Right kidney (tissue), 9 donors: ENCODE measurements at places on chromosomes 6 and 20.

DNA sequence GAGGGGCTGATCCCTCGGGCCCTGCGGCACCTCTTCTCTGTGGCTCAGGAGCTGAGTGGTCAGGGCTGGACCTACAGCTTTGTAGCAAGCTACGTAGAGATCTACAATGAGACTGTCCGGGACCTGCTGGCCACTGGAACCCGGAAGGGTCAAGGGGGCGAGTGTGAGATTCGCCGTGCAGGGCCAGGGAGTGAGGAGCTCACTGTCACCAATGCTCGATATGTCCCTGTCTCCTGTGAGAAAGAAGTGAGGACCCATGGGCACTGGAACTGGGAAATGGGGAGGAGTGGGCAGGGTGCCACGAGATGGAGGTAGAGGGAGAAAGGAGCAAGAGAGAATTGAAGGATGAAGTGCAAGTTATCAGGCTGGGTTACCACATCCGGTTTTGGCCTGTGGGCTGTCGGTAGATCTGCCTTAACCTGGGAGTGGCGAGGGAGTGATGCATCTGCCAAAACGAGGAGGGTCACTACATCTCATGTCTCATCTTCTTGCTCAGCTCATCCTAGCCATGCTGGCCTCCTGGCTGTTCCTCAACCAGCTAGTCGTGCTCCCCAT is 5.4 kb upstream of the PHF1 start:
- DNase-seq, result no peak

GRCh38 chr6:127514179-127514772 is 4.9 kb downstream of the MTCL3 start:
- no peak for DNase-seq

- DNase-seq, result no peak
These were observed 48.2 kb downstream of the PDYN start for GRCh38 chr20:1945660-1946059.

- DNase-seq, result no peak
These were observed 54.9 kb upstream of the SASH1 start for GRCh38 chr6:148287623-148288333.

DNA sequence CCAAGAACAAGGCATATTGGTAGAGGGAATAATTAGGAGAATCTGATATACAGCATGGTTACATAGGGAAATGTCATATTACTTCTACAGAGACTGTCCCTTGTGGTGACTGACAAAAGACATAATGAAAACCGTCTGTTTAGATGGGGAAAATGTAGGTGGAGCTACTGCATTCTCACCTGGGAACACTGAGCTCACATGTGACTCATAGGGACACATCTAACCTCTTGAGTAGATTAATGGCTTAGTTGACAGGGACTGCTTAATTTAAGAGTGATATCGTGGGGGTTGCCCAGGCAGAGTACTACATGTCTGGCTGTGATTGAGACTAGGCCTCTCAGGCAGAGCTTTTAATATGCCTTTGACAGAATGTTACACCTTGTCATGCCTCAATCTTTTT is 235.3 kb upstream of the ZFP64 start:
- DNase-seq, result no peak

DNA sequence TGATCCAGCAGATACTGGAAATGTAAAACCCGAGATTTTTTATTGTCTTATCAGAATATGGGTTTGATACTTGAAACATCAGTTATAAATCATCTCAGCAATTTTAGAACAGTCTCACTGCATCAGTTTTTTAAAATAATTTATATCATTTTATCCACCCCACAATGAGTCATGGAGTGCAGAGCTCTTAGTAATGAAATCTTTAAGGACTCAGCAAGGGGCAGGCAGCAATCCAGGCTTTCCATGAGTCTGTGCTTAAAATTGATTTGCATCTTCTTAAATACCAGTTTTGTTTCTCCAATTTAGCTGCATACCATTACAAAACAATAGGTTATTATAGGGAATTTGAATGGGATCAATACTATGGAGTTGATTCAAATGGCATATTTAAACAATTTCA is 832.3 kb downstream of the C6orf118 start:
- no peak for DNase-seq

DNA sequence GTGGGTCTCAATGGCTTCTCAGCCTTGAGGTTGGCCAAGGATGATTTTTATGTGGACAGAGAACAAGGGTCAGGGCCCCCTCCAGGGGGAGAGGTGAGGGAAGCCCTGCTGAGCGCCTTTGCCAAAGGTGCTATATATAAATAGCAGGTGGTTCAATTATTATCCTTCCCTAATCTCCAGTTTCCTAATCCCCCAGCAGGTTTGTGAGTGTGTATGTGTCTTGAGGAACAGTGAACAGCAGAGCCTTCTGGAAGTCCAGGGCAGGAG is 3.2 kb upstream of the SIRPA start:
- DNase-seq, result no peak

GRCh38 chr20:4830696-4831095 is 109.0 kb downstream of the PRND start:
- DNase-seq, result no peak

- peak; percentile 81 for DNase-seq
These were observed 2.3 kb downstream of the TUBB start for GRCh38 chr6:30722280-30723112.

- DNase-seq, result no peak
These were observed 3.3 kb downstream of the EZR start for GRCh38 chr6:158815907-158816306.

GRCh38 chr6:63816401-63816981 is 180.9 kb downstream of the PHF3 start:
- no peak for DNase-seq

GRCh38 chr6:13455552-13455966 is 31.8 kb downstream of the GFOD1 start:
- DNase-seq, result no peak

- DNase-seq, result no peak
These were observed 193.8 kb downstream of the CLVS2 start for GRCh38 chr6:123189816-123190215.

- no peak for DNase-seq
These were observed 37.5 kb downstream of the YTHDF1 start for GRCh38 chr20:63178446-63178820.

- no peak for DNase-seq
These were observed 85.6 kb downstream of the TRERF1 start for GRCh38 chr6:42366011-42366705.

DNA sequence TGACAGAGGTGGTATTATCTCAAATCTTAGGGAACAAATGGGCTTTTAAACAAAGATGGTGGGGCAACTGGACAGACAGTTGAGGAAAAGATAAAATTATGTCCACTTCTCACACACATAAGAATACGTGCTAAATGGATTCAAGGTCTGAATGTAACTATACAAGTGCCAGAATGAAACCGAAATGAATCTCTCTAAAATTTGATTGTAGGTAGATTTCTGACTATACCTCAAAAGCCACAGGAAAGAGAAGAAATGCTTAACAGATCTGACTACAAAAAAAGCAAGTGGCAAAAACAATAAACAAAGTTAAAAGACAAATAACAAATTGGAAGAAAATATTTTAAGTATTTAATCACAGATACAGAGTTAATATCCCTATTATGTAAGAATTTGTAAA is 182.7 kb upstream of the OLIG3 start:
- DNase-seq, result no peak

DNA sequence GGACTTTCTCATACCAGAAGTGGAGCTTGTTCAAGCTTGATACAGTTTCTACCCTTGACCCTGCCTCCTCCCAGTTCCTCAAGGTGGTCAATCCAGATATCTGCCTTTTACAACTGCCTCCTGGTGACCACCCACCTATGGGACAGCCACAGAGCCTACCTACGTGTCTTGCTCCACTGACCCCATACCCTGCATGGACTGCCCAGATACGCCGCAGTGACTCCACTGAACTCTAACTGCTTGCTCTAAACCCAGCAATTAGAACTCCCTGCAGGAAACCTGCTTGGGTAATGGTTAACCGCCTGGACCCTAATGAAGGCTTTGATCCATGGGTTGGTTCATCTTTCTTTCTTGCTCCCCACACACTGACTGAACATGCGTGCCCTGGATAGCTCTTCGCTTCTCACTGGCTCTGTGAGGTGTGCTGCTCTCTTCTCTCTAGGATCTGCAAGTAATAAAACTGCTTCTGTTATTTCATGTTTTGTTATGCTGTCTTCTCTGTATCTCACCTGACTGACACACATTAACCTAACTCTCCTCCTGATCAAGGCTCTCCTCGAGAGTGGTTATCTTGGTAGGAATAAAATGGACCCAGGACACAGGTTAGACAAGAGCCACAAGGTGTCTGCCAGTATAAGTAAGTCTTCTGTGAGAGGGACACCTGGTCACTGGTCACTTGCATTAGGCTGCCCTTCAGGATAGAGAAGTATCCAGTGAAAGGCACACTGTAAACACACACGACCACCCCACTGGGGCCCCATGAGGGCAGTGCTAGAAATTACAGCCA is 79.2 kb downstream of the CHD6 start:
- DNase-seq, result peak; percentile 34

GRCh38 chr6:55142610-55143009 is 31.7 kb upstream of the HCRTR2 start:
- no peak for DNase-seq

- peak; percentile 42 for DNase-seq
These were observed 173.9 kb downstream of the LRFN2 start for GRCh38 chr6:40413239-40413638.

GRCh38 chr20:19916531-19917485 is 100.4 kb upstream of the NAA20 start:
- DNase-seq, result no peak

DNA sequence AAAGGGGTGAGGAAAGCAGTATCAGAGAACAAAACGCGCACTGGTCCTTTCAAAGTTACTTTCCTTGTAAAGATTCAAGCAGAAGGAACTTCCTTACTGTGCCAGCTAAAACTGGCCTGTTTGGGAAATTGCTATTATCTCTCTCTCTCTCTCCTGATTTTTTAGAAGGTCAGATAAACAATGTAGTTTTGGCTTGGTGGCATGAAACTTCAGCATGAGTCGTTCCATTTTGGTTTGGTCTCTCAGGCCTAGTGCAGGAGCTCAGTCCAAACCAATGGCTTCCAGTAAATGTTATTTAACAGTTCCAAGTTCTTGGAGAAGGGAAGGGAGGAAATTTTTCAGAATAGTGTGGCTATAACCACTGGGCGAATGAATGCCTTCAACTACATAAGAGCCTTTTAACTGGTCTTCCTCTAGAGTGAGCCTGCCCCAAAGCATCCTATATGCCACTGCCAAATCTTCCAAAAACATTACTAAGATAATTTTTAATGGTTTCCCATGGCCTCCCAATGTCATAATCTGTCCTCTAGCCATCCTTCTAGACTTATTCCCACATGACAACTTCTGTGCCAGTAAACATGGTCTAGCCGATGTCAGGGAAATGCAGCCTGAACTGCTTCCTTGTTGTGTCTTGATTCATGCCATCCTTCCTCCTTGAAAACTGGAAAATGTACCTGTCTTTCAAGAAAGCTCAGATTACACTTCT is 9.1 kb upstream of the SNX9 start:
- no peak for DNase-seq

GRCh38 chr20:19546648-19547047 is 211.4 kb upstream of the RIN2 start:
- no peak for DNase-seq

- DNase-seq, result no peak
These were observed 211.7 kb downstream of the LMBRD1 start for GRCh38 chr6:69584913-69585729.

DNA sequence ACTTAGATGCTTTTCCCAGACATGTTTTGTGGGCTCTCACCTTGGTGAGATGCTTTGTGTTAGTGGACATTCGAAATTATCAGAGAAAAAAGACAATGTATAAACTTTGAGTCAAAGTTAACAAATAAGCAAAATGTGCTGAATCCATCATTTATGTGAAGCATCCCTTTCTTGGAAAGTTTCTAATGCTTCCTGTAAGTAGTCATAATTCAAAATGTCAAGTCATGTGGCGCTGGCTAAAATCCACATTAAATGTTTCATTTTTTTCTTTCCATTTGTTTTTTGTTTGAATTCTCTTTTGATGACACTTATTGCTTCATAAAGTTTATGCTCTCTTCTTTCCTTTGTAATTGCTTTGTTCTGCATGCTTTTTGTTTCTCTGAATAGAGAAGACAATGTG is 107.2 kb upstream of the CENPW start:
- DNase-seq, result no peak

GRCh38 chr6:169626649-169627048 is 75.2 kb downstream of the WDR27 start:
- DNase-seq, result peak; percentile 24

DNA sequence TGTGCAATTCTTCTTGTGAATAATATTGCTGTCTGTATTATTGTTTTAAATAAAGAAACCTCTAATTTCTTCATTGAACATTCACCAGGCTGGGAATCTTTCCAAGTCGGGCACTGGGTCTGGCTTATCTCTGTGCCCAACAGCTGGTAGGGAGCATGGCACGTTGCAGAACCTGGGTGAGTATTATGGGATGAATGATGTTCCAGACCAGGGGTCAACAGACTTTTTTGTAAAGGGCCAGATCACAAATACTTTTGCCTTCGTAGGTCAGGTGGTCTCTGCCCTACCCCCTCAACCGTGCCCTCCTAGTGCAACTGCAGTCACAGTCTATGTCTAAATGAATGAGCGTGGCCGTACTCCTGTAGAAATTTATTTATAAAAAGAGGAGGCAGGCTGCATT is 81.6 kb upstream of the FOXQ1 start:
- no peak for DNase-seq

DNA sequence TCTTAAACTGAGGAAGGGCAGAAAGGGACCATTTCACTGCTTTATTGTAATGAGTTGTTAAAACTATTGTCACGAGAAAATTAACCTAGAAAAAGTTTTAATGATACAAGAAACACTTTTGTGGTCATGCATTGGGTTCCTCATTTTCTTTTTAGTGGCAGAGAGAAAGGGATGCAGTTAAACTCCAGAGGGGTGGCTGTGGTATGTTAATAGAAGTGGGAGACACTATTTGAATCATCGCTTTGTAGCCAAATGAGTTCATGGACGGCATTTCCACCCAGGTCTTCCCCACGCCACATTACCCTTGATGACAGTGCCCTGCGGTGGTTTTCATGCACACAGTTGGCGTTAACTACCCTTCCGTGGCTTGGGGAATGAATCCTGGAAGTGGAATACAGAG is 235.6 kb downstream of the PLCB1 start:
- no peak for DNase-seq

DNA sequence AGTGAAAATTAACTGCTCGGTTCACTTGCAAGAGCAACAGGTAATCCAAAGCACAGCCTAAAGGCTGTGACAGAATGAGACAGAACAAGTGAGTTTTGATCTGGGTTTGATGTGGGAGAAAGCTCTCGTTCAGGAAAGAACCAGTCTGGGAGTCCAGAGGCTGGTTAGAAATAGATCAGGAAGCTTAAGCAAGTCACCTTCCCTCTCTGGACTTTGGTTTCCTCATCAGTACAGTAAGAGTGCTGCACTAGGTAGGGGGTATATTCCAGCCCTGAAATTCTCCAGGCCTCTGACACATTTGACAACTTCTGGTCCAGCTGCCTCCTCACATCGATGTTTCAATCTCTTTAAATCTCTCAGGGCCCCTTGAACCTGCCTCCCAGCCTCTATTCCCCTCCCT is 33.7 kb upstream of the MDGA1 start:
- no peak for DNase-seq

GRCh38 chr6:44496665-44497369 is 109.3 kb downstream of the CDC5L start:
- no peak for DNase-seq
